NCI-H345 (cell line): ENCODE measurements at places on chromosomes 16 and 17.

- no peak for DNase-seq
Measured at GRCh38 chr16:52114379-52114778, 432.6 kb downstream of the TOX3 start.

GRCh38 chr16:81650982-81651562 lies 128.0 kb upstream of the PLCG2 start:
- DNase-seq = peak; percentile 70

- DNase-seq = peak; percentile 85
Measured at GRCh38 chr17:44556832-44557606, at the start of gene FZD2. Gene FZD2, plus strand, starts transcription at chr17:44557484. Its CDS starts 205 bp downstream, at chr17:44557689.

GRCh38 chr16:88415713-88416323 lies 33.1 kb downstream of the ZNF469 start:
- DNase-seq = no peak

GRCh38 chr17:81194225-81194760 lies 28.3 kb upstream of the AATK start:
- no peak for DNase-seq

GRCh38 chr17:9074131-9074530 lies 52.8 kb downstream of the NTN1 start:
- DNase-seq = no peak

DNA sequence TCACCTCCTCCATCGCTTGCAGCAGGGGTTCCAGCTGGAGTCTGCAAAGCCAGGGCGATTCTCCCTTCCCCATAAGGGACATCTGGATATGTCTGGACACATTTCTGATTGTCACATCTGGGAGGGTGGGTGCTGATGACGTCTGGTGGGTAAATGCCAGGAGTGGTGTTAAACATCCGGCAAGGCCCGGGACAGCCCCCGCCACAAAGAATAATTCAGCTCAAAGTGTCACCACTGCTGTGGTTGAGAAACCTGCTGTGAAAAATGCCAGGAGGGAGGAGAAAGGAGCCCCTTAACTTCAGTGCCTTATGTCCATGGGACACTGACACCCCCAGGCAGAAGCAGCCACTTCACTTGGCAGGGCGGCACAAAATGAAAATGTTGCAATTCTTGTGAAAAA lies 179.4 kb upstream of the SDK2 start:
- no peak for DNase-seq
